ENCODE measurements at places on chromosomes 12 and 14. TPM values are rescaled to one million over a fixed set of nuclear protein-coding genes. Genes with fewer than 3 reads are reported as not detected.

The FAM222A gene
- total RNA-seq: 0.23 TPM

The FNTB gene
- total RNA-seq: 15.3 TPM

The KRT75 gene
- not detected for total RNA-seq

The CARMIL3 gene
- total RNA-seq: 0.17 TPM

The HAL gene
- 1.2 TPM for total RNA-seq

The SLC5A8 gene
- not detected for total RNA-seq

The PLEKHD1 gene
- 0.07 TPM for total RNA-seq

The RDH16 gene
- 0.13 TPM for total RNA-seq

The KRT78 gene
- not detected for total RNA-seq

The IFI27 gene
- 10.9 TPM for total RNA-seq

The MGAT4C gene
- total RNA-seq: 0.07 TPM

The RD3L gene
- total RNA-seq: not detected

The SLC41A2 gene
- total RNA-seq: 25.7 TPM

The NFATC4 gene
- total RNA-seq: 76.4 TPM

The TAS2R50 gene
- total RNA-seq: 2.9 TPM

The CIDEB gene
- 1.6 TPM for total RNA-seq

The EPYC gene
- total RNA-seq: not detected

The LRRC9 gene
- total RNA-seq: not detected

The LYZ gene
- total RNA-seq: not detected

The NACA gene
- total RNA-seq: 1,037 TPM

The TRAF3 gene
- 36.7 TPM for total RNA-seq

The PPP1R1A gene
- total RNA-seq: not detected

The OVCH1 gene
- 0.07 TPM for total RNA-seq

The TMTC1 gene
- 93.0 TPM for total RNA-seq

The PLEK2 gene
- total RNA-seq: 3.6 TPM

The PLA2G1B gene
- total RNA-seq: not detected

The DDHD1 gene
- 19.1 TPM for total RNA-seq

The TMTC2 gene
- total RNA-seq: 17.1 TPM

The TEDC1 gene
- 3.2 TPM for total RNA-seq

The POMT2 gene
- total RNA-seq: 27.1 TPM

The TMEM106C gene
- total RNA-seq: 81.9 TPM

The FIGNL2 gene
- total RNA-seq: under 0.01 TPM

The VRTN gene
- total RNA-seq: not detected

Measured in smooth muscle cell of the pulmonary artery (primary cell).